ENCODE measurements at places on chromosomes 4 and X.

DNA sequence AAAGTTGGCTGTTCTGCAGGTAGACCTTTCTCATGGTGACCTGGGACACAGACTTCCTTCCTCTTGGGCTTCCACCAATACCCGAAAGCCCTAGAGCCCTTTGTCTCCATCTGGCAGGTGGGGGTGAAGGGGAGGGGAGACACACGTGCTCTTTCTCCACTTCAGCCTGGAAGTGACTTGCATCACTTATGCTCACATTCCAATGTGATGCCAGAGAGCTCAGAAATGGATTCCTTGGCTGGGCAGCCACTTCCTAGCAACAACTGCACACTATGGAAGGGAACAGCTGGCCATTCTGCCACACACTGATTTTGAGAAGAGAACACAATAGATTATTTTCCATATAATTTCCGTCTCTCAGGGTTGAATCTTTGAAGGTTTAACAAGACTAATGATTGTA, 36.3 kb downstream of the C4orf51 start:
- no peak for DNase-seq

DNA sequence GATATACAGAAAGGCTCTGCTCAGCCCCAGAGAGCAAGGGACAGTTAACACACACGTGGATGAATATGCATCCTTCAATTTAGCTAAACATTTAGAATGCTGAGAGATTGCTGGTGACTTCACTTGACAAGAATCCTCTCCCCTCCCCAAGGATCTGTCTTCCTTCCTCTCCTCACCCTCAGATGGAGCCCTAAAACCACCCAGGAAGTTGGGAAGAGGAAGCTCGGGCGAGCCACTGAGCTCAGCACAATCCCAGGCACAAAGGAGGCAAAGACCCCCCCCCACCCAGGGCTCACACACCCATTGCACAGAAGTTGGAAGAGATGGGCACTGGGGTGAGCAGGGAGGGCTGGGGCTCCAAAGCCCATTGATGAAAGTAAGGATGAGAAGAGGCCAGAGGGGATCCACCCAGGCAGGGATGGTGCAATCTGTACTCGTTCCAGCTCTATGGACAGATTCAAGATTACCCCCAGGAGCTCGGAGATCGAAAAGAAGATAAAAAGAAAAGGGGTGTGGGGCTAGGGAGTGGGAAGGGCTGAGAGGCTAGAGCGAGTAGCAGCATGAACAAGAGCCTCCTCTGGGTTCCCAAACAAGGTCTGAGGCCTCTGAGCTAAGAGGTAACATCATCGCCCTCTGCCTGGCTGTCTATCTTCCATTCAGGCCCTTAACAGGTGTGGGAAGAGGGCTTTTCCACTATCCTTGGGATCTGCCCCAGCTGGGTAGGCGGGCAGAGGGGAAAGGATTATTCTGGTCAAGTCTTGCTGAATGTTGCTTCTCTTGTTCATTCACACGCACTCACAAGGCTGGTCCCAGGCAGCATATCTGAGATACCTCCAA, 1.2 kb downstream of the TFE3 start:
- DNase-seq = no peak

- no peak for DNase-seq
These were observed 2.3 kb downstream of the IRF2 start for GRCh38 chr4:184471881-184472613.

GRCh38 chr4:113434247-113434587, 327.3 kb downstream of the CAMK2D start:
- DNase-seq = no peak

DNA sequence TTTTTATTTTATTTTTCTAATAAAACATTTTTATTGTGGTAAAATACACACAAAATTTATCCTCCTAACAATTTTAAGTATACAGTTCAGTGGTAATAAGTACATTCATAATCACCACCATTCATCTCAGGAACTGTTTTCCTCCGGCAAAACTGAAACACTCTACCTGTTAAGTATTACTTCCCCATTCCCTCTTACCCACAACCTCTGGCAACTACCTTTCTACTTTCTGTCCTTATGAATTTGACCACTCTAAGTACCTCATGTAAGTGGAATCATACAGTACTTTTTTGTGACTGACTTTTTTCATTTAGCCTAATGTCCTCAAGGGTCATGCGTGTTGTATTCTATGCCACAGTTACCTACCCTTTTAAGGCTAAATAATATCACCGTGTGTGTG, 21.1 kb upstream of the HSFX4 start:
- DNase-seq = no peak

- DNase-seq = no peak
These were observed 251.2 kb downstream of the PAPSS1 start for GRCh38 chr4:107468812-107469211.
